ENCODE measurements at places on chromosomes 7 and 10.

DNA sequence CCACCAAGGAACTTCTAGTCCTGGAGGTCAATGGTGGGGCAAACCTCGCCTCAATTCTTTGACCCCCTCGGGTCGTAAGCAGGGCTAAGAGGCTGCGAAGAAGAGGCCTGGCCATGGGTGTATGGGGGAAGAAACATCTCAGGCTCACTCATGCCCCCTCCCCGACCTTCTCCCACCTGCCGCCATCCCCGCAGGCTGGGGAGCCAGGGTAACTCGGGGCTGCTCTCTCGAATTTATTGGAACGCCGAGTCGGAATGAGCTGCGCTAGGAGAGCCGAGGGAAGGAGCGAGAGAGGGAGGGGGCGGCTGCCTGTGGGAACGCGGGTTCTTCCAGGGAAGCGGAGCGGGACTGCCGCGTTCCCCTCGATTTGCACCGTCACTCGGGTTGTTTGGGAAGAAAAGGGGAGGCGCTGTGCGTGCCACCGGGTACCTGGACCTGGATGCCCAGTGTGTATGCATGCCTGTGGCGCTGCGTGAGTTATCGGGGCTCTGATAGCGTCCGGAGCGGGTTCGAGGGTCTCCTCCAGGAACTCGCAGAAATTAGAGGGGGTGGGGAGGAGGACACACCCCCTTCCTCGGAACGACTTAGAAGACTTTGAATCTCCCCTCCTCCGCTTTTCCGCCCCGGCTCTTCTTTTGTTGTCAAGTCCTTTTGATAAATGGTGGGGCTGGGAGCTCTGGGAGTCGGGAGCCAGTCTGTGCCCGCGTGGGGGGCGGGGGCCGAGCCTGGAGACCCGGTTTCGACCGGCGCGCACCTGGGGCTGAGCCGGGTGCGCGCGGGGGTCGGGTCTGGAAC is 1.8 kb upstream of the ZNF503 start:
- DNase-seq: no peak

GRCh38 chr7:46759711-46760480 is 822.0 kb downstream of the TNS3 start:
- no peak for DNase-seq

- no peak for DNase-seq
Observed at GRCh38 chr7:47709451-47709850, 127.5 kb upstream of the TNS3 start.

GRCh38 chr10:14740684-14741247 is 33.9 kb downstream of the FAM107B start:
- peak; percentile 13 for DNase-seq

All from GM19239 (cell line).